ENCODE measurements at places on chromosomes 7 and 10.
A peak's percentile ranks its signal among the peaks of the same experiment; 100 is the strongest.

- DNase-seq = no peak
These were observed 65.5 kb downstream of the TNS3 start for GRCh38 chr7:47516386-47516785.

- peak; percentile 3 for DNase-seq
These were observed 226.4 kb downstream of the BUB3 start for GRCh38 chr10:123380491-123381085.

GRCh38 chr7:151078233-151079040, 2.2 kb downstream of the FASTK start:
- DNase-seq = no peak

- DNase-seq = no peak
These were observed 2.2 kb downstream of the ZNF365 start for GRCh38 chr10:62376071-62377025.

- no peak for DNase-seq
These were observed 13.8 kb upstream of the HOXA2 start for GRCh38 chr7:27116031-27116961.

DNA sequence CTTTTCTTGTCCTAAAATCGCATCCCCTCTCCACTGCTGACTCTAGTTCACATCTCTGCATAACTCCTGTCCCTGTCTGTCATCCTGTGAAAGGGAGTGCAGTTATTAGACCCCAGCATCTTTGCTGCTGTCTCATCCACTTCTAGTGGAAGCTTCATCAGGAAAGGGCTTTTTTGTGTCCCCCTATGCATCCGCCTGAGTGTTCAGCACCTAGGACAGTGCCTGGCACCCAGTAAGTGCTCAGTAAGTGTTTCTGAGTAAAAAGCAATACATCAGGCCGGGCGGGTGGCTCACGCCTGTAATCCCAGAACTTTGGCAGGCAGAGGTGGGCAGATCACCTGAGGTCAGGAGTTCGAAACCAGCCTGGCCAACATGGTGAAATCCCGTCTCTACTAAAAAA, 211.8 kb upstream of the FOXK1 start:
- DNase-seq = no peak

DNA sequence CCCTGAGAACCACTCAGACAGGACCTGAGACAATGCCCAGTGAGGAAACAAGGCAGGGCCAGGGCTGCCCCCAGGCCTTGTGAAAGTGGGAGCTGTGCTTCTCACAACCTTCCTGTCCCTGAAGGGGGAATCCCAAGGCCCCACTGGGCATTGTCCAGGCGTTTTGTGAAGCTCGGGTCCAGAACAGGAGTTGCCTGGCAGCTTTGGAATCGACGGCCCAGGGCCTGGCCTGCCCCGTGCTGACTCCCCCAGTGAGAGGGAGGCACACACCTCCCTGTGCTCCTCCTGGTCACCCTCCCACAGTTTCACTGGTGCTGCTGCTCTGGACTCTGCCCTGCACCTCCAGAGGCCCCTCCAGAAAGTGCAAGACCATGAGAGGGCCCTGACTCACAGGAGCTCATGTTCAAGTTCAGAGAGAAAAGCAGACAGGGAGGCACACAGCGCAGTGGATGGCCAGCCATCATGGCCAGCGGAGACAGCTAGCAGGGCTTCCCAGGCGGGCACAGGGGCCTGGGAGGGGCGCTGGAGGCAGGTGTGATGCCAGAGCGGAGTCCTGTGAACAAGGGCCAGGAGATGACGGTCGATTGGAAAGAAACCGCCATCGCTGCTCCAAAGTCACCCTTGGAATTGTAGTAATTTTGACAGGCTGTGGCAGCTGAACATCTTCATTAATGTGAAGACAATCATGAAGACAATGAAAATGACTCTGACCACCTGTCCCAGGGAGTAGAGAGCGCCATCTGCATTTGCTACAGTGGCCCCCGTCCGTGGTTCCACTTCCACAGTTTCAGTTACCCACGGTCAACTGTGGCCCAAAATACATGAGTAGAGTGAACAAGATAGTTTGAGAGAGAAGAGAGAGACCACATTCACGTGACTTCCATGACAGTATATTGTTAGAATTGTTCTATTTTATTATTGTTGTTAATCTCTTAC, 103.7 kb downstream of the MKI67 start:
- no peak for DNase-seq

GRCh38 chr7:150381785-150382122, 2.6 kb downstream of the ZNF775 start:
- DNase-seq = no peak

GRCh38 chr7:24755541-24756407, 1.5 kb downstream of the GSDME start:
- DNase-seq = no peak

DNA sequence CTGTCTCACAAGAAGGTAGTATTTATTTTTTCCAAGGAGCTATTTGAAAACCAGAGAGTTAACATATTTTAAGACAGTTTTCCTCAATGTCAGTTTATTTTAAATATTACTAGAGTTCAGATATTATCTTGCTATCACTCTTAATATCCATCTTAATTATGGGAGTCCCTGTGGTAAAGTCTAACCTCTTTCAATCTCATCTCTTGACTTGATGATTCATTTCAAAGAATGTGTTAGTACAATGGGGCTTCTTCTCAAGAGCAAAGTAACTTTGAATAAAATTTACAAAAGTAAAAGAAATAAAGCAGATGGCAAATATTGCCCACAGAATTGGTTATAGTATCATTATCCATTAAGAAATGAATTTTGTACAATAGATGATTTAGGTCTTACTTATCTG, 731.1 kb upstream of the C7orf33 start:
- DNase-seq = no peak

DNA sequence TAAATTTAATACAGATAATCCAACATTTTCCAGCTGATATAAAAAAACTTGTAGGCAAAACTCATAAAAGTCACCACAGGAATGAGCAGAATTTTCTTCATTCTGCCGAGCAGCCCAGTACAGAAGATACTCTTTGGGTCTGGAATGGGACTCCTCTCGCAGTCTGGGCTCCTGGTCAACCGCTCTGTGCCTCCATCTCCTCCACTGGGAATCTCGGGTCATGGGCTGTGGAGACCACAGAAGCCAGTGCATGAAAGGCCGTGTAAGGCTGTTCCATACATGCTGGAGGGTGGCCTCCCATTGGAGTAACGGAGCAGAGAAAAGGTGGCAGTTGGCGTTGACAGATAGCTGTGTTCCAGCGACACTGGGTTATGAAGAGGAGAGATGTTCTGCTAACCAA, 616.4 kb upstream of the MGMT start:
- DNase-seq = no peak

DNA sequence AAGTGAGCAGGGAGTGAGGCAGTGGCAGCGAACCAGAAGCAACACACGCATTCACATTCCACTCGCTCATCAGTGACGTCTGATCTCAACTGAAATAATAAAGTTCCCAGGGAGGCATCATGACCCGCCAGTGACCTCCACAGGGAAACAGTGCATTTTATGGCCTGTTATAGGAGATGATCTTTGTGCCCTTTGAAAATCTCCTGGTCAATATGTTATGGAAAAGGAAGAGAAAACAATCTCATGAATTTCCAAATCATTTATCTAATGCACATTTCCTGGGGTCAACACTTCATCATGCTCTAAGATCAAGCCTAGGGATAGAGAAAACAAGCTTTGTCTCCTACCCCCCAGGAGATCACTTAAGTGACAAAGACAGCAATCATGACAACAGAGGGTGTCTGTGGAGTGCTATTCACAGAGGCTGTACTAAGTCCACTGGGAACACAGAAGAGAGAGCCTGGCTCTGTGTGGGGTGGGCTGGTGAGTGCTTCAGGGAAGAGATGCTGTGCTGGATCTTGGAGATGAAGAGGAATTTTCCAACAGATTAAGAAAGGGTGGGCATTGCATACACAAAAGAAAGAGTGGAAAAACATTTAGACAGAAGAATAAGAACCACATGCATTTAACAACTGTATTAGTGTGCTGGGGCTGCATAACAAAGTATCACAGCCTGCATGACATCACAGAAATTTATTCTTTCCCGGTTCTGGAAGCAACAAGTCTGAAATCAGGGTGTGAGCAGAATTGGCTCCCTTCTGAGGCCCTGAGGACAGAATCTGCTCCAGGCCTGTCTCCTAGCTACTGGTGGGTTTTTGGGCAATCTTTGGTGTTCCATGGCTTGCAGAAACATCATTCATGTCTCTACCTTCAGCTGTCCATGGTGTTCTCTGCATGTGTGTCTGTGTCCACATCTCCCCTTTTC, 613.9 kb upstream of the IGFBP3 start:
- DNase-seq = no peak

GRCh38 chr10:113961182-113962031, 82.3 kb upstream of the ADRB1 start:
- DNase-seq = no peak

- no peak for DNase-seq
These were observed 2.5 kb downstream of the LRCH4 start for GRCh38 chr7:100583132-100584053.

DNA sequence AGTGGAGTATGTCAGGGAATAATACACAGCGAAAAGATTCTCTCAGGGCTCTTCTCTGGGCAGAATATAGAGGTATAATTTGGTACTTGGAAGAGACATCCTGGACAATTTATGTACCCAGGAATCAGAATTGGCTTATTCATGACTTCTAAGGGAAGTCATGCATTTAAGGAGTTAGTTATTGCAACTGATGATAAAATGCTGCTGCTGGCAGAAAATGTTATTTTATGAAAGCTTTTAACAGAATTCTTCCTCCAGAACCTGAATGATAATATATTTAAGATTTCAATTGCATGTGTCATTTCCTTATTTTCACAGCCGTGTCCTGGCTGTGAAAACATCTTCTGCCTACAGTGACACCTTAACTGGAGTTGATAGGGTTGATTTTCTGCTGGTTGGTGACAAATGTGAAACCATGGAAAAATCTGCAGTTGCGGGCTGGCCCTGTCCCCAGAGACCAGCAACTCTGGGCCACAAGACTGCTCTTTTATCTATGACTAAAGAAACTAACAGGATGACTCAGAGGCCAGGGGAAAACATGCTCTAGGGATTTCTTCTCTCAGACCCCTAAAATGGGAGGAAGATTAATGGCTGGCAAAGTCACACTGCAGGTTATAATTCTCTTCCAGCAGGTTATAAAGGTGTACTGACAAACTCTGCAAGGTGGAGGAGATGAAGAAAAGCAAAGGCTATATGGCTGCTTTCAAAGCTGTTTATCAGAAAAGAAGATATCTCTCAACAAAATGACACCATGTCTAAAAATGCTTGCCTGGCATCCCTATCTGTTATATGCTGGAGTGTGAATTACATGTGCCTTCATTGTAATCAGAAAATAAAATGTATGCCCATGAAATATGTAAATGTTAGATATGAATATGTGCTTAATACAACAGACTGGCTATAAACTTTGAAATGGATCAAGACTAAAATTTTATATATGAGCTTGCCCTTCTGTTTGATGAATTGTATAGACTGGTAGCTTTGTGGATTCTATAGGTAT, 12.1 kb upstream of the TRUB1 start:
- no peak for DNase-seq

DNA sequence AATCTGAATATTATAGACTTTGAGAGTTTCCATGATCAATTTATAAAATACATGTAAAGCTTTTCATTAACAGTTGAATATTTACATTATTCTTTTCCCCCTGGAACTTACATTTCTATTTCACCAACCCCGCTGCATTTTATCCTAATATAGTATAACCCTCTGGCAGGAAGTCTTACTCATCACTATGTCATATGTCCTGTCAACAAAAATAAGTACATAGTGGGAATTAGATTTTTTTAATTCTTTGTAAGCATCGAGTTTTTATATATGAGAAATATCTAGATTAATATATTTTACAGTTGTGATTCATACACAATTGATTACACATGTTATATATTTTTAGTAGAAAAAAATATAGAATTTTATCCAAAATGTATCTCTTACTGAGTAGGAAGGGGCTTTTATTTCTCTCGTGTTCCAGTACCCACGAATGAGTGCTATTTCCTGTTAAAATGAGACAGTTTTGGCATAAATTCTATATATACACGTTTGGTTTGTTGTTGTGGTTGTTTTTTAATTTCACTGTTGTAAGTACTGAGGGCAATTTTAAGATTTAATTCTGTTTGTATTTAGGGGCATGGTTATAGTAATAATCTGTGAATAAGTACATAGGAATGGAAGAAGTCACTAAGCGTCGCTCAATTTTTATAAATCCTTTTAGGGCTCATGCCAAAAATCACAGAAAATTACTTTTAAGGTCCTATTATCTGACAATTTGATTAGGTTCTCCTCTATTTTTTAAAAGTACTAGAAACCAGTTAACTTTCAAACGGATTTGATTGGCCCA, 87.1 kb downstream of the HECW1 start:
- DNase-seq = no peak

- no peak for DNase-seq
These were observed 22.4 kb upstream of the GDF10 start for GRCh38 chr10:47277352-47278151.

DNA sequence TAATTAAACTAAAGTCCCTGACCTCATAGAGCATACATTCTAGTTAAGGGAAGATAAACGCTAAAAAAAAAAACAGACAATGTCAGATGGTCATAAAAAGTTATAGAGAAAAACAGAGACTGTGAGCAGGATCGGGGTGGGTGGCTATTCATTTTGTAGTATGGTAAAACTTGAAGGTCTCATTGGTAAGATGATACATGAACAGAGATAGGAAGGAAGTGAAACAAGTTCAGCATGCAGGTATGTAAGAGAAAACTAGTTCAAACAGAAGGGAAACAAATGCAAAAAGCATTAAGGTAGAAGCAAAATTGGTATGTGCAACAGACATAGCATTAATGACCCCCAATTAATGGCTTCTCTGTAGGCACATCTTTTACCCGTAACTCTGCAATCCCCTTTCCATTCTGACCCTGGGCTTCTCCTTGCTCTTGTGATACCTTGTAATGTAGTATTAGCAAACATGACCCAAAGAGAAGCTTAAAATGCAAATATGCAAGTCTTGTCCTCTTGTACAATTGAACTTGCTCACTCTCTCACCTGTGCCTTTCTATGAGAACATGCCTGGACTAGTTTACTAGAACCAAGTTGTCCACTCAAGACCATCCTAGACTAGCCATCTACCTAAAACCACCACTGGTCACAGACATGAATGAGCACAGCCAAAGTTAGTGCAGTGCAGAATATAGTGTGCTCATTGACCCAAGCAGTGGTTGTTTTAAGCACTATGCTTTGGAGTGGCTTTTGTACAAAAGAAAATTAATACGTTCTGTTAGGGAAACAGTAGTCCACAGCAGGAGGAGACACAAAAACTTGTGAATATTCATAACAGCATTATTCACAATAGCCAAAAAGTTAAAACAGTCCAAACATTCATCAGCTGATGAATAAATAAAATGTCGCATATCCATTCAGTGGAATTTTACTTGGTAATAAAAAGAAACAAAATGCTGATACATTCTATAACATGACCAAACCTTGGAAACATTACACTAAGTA, 57.0 kb downstream of the BRAF start:
- DNase-seq = no peak

GRCh38 chr7:122260336-122260735, 44.2 kb downstream of the FEZF1 start:
- no peak for DNase-seq

DNA sequence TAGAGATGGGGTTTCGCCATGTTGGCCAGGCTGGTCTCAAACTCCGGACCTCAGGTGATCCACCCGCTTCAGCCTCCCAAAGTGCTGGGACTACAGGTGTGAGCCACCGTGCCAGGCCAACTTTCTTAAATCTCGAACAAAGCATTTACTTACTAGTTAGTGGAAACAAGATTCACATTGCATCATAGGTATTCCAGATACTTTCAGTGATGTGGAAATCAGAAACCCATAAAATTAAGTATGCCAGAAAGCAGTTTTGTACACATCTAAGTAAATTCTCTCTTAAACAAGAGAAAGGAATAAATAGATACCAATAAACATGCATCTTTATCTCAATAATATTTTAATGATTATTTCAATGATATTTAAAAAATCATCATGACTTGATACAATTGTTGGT, 75.5 kb downstream of the DGKI start:
- no peak for DNase-seq

- no peak for DNase-seq
These were observed 9.8 kb downstream of the SDK1 start for GRCh38 chr7:3310884-3311283.
